Fibroblast of the conjunctiva (primary cell): ENCODE measurements at places on chromosomes 4 and X.

DNA sequence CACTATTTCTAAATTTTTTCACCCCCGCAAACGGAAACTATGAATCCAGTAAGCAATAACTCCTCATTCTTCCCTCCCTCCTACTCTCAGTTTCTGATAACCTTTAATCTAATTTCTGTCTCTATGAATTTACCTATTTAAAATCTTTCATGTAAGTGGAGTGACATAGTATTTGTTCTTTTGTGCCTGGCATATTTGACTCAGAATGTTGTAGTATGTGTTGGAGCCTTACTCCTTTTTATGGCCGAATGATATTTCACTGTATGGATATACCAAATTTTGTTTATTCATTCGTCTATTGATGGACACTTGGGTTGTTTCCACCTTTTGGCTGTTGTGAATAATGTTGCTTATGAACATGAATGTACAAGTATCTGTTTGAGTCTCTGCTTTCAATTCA, 61.1 kb upstream of the C1GALT1C1 start:
- no peak for DNase-seq

DNA sequence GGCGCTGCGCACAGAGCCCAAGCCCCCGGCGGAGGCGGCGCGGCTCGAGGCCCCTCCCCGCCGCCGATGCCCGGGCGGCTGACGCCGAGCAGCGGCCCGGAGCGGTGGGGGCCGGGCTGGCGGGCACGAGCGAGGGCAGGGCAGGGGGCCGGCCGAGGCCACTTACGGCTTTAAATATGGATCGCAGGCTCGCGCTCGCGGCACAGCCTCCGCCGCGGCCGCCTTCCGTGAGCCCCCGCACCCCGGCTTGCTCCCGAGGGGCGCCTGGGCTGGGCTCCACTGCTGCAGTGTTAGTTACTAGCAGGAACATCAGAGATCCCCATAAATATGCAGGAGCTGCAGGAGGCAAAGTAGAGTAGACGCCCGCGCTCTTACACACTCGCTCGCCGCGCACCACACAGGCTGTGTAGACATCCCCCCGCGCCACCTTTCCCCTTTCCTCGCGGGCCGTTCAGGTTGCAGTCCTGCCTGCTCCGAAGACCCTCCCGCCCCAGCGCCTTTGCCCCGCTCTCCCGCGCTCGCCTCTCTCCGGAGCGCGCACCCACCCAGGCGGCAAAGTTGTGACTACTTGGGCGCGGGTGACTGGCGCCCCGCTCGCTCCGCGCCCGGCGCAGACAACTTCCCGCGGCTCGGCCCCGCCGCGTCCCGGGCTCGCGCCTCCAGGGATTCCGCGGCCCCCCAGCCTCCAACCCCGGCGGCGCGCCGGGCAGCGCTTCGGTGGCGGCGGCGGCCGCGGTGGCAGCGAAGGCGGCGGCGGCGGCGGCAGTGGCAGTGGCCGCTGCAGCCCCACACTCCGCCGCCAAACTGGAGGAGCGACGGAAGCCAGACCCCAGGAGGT, 152.0 kb upstream of the SLC4A4 start:
- DNase-seq: no peak

GRCh38 chr4:180059216-180059881, 2183.9 kb upstream of the TENM3 start:
- no peak for DNase-seq

GRCh38 chrX:48595929-48596328, 1.4 kb upstream of the WDR13 start:
- no peak for DNase-seq

GRCh38 chr4:6042293-6043063, 24.2 kb upstream of the C4orf50 start:
- DNase-seq: no peak

DNA sequence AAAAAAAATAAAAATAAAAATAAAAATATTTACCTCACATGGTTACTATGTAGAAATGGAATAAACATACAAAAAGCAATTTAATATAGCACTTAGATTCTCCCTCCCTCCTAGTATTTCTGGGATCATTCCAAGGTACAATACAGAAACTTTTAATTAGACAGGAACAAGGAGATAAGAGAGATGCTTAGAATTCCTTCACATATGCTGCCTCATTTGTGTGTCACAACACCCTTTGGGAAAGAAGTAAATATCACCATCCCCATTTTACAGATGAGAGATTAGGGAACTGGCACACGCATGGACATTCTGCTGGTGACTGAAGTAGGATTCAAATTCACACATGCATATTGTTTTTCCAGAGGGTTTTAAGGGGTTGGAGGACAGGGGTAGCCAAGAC, 164.2 kb downstream of the APBB2 start:
- DNase-seq: no peak

DNA sequence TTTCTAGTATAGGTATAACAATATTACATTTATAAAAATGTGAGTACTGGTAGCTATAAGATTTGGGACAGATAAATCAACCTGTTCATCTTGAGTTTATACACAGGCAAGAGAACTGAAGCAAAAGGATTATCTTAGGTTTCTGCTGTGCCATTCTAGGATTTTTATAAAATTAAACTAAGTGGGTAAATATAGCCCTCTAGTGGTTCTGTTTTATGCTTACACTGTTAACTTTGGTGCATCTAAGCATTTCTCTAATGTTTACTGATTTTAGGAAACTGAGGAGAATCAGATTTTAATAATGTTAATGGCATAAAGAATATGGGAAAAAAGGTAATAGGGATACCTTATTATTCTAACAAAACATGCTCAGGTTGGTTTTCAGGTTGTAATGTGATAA, 1.1 kb upstream of the RRH start:
- DNase-seq: peak; percentile 4
